ENCODE measurements at places on chromosomes 4 and X. TPM values are rescaled to one million over a fixed set of nuclear protein-coding genes. Genes with fewer than 3 reads are reported as not detected.

DNA sequence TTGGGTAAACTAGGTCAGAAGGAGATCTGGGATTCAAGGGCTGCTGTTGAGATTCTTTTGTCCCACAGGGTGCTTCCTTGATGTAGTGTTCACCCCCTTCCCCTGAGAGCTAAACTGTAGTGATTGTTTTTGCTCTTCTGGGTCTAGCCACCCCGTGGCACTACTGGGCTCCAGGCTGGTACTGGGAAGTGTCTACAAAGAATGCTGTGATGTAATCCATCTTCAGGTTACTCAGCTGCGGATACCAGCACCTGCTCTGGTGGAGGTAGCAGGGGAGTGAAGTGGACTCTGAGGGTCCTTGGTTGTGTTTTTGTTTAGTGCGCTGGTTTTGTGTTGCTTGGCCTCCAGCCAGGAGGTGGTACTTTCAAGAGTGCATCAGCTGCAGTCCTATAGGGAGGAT is 365.5 kb downstream of the ZNF674 start:
- peaks cover 26% of the 10 kb centered on the region for H3K4me1 ChIP-seq
- H3K27ac ChIP-seq, result peak overlapping the region; percentile 67
- no peaks in the 10 kb centered on the region for H3K36me3 ChIP-seq
- no peak overlapping the region for H3K4me3 ChIP-seq

P2RY10 gene
- not detected for total RNA-seq

RNF150 gene
- 56.5 TPM for total RNA-seq

S100G gene
- total RNA-seq, result not detected

- no peaks in the 10 kb centered on the region for H3K36me3 ChIP-seq
- no peaks in the 10 kb centered on the region for H3K4me1 ChIP-seq
- H3K4me3 ChIP-seq, result no peak overlapping the region
- DNase-seq, result no peak
- no peak overlapping the region for H3K27ac ChIP-seq
These were observed 6.3 kb downstream of the DCHS2 start for GRCh38 chr4:154485127-154485773.

GRCh38 chr4:47238667-47239066 is 207.3 kb downstream of the GABRB1 start:
- H3K4me3 ChIP-seq, result no peak overlapping the region
- H3K36me3 ChIP-seq, result peaks cover 4% of the 10 kb centered on the region
- H3K27me3 ChIP-seq, result peaks cover 21% of the 10 kb centered on the region
- peak overlapping the region; percentile 58 for H3K27ac ChIP-seq
- H3K4me1 ChIP-seq, result peaks cover 26% of the 10 kb centered on the region
- no peak for DNase-seq

DNA sequence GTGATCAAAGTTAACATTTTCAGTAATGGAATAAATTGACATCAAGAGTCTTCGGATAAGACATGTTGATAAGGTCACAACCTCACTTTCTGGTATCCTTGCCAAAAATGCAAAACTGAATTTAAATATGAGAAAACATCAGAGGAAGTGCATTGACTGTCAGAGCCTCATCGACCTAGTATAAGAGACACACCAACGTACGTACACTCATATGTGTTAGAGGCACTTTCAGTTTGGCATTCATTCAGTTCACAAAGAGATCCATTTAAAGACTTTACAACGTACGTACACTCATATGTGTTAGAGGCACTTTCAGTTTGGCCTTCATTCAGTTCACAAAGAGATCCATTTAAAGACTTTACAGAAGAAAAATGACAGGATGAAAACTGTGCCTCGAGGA is 280.3 kb downstream of the INPP4B start:
- no peak overlapping the region for H3K4me3 ChIP-seq
- H3K27ac ChIP-seq, result no peak overlapping the region
- H3K27me3 ChIP-seq, result no peaks in the 10 kb centered on the region
- DNase-seq, result no peak

- no peak for DNase-seq
- H3K36me3 ChIP-seq, result no peaks in the 10 kb centered on the region
These were observed 106.8 kb upstream of the NKX1-1 start for GRCh38 chr4:1512738-1513660.

DNA sequence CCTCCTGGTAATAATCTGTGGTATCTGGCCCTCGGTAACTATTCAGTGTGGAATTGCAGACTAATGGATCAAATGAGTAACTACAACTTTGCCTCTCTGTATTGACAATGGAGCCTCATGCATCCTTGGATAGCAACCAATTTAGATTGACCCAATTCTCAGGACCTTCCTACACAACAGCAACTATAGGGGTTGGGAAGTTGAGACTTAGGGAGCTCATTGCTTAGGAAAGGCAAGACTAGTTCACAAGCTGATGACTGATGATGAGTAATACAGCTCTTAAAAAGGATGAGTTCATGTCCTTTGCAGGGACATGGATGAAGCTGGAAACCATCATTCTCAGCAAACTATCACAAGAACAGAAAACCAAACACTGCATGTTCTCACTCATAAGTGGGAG is 47.5 kb upstream of the KLHL13 start:
- no peaks in the 10 kb centered on the region for H3K4me1 ChIP-seq
- DNase-seq, result no peak
- H3K27me3 ChIP-seq, result no peaks in the 10 kb centered on the region
- H3K27ac ChIP-seq, result no peak overlapping the region
- no peak overlapping the region for H3K4me3 ChIP-seq

BEX5 gene
- total RNA-seq, result not detected

DNA sequence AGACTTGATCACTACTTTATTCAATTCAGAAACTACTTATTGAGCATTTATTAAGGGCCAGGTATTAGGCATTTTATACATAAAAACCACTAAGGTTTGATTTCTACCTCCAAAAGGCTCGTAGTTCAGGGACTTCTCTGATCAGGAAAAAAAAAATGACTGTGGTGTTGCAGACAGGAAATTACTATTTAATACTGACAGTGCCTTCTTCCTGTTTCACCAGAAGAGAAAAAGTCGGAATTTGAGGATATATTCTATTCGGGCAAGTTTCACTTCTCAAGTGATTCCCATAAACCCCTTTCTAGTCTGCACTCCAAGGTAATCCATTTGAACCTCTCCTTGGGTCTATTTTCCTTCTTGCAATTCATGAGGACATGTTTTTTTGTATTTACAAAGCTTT is 15.3 kb upstream of the TASL start:
- no peaks in the 10 kb centered on the region for H3K4me1 ChIP-seq
- no peak overlapping the region for H3K4me3 ChIP-seq
- no peak for DNase-seq
- peaks cover 13% of the 10 kb centered on the region for H3K27me3 ChIP-seq

DNA sequence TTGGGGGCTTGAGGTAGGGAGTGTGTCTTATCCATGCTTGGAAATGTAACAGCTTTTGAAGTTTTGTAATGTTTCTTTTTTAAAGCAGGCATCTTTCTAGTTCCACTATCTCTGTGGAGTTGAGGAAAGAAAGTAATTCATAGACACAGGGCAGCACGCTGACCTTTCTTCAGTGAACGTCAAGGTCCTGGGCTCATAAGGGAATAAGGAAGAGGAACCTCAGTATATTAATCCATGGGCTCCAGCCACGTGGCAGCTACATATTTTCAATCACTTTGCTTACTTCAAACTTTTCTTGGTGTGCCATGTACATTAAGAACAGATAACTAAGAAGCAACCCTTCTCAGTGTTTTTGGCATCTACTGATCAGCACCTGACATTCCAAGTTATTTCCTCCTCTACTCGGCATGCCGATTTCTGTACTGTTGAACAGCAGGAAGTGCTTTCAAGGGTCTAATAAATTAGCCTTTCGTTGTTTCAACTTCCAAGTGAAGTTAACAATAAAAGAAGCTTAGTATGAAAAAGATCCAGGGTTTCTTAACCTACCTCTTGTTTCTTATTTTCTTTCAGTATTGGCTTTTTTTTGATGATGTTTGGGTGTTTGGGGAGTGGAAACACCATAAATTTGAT is 88.2 kb downstream of the SORBS2 start:
- H3K27ac ChIP-seq, result no peak overlapping the region
- no peak overlapping the region for H3K4me3 ChIP-seq
- H3K4me1 ChIP-seq, result peaks cover 14% of the 10 kb centered on the region
- no peaks in the 10 kb centered on the region for H3K27me3 ChIP-seq
- no peak for DNase-seq
- peaks cover 4% of the 10 kb centered on the region for H3K36me3 ChIP-seq

TLR8 gene
- not detected for total RNA-seq

NXF2B gene
- total RNA-seq, result not detected

CXorf49 gene
- total RNA-seq, result not detected

DNA sequence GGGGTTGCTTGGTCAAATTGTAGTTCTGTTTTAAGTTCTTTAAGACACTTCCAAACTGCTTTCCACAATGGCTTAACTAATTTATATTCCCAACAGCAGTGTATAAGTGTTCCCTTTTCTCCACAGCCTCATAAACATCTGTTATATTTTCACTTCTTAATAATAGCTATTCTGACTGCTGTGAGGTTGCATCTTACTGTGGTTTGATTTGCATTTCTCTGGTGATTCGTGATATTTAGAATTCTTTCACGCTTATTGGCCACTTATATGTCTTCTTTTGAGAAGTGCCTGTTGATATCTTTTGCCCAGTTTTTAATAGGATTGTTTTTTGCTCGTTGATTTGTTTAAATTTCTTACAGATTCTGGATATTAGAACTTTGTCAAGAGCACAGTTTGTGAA is 278.6 kb upstream of the ITM2A start:
- no peak overlapping the region for H3K27ac ChIP-seq
- no peaks in the 10 kb centered on the region for H3K36me3 ChIP-seq
- no peaks in the 10 kb centered on the region for H3K4me1 ChIP-seq
- H3K4me3 ChIP-seq, result no peak overlapping the region
- H3K27me3 ChIP-seq, result no peaks in the 10 kb centered on the region

DNA sequence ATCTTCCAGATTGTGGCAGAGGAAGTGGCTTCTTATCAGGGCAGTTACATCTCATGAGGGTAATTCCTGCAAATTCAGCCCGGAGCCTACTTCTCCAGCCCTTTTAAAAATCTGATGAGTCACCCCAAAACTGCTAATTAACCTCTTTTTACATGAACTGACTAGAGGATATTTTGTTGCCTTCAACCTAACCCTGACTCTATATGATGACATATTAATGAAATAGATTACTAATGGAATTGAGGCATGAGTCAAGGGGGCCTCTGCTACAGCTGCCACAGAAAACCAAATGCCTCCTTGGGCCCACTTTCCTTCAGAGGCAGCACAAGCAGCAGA is 72.5 kb downstream of the QRFPR start:
- no peak overlapping the region for H3K4me3 ChIP-seq
- H3K27ac ChIP-seq, result no peak overlapping the region
- no peak for DNase-seq
- H3K36me3 ChIP-seq, result no peaks in the 10 kb centered on the region
- H3K4me1 ChIP-seq, result no peaks in the 10 kb centered on the region
- peaks cover 13% of the 10 kb centered on the region for H3K27me3 ChIP-seq

DNA sequence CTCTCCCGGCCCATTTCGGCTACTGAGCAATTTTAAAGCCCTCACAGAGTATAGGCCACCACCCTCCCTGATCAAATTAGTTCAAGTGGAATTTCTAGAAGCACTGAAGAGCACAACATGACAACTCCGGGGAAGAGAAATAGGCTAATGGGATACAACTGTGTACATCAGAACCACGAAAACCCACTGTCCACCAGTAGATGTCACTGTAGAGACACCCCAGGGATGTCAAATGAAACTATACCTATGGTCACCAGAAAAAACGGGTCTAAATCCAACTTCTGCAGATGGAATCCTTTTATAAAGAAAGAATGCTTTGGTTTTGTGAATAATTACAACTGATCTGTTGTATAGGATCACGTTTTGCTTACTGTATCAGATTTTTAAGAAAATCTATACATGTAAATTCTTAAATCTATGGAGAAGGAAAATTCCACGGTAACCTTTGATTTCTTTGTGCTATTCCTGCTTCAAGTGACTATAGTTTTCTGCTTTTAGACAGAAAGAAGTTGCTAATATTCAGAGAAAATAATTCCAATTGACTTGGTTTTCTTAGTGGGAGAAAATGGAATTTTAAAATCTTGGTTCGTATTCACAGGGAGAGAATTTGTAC is 29.5 kb upstream of the MAP3K15 start:
- no peaks in the 10 kb centered on the region for H3K27me3 ChIP-seq
- peak; percentile 75 for DNase-seq
- H3K4me1 ChIP-seq, result no peaks in the 10 kb centered on the region
- H3K36me3 ChIP-seq, result peaks cover 12% of the 10 kb centered on the region
- no peak overlapping the region for H3K4me3 ChIP-seq

DNA sequence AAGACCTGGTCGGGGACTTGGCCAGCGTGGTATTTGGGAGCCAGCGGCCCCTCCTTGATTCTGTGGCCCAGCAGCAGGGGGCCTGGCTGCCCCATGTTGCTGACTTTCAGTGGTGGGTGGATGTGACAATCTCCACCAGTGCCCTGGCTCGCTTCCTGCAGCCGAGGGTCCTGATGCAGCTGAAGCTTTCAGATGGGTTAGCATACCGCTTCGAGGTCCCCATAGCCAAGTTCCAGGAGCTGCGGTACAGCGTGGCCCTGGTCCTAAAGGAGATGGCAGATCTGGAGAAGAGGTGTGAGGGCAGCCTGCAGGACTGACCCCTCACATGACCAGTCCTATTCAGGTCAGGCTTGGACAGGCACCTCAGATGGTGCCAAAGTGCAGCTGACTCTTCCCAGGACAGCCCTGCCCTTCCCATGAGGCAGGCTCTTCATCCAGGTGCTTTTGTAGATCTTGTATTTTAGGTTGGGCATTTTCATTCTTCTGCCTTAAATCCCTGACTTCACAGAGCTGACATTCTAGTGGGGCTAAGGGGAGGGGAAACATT is 15.1 kb downstream of the LNX1 start:
- DNase-seq, result no peak
- H3K27ac ChIP-seq, result peak overlapping the region; percentile 61
- no peaks in the 10 kb centered on the region for H3K27me3 ChIP-seq
- H3K4me3 ChIP-seq, result no peak overlapping the region
- no peaks in the 10 kb centered on the region for H3K36me3 ChIP-seq

DNA sequence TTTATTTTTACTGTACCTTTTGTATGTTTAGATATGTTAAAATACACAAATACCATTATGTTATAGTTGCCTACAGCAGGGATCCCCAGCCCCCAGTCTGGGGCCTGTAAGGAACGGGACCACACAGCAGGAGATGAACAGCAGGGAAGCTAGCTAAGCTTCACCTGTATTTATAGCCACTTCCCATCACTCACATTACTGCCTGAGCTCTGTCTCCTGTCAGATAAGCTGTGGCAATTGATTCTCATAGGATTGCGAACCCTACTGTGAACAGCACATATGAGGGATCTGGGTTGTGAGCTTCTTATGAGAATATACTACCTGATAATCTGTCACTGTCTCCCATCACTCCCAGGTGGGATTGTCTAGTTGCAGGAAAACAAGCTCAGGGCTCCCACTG is 73.9 kb downstream of the BMPR1B start:
- H3K27ac ChIP-seq, result no peak overlapping the region
- no peak for DNase-seq
- H3K4me1 ChIP-seq, result peaks cover 20% of the 10 kb centered on the region

DNA sequence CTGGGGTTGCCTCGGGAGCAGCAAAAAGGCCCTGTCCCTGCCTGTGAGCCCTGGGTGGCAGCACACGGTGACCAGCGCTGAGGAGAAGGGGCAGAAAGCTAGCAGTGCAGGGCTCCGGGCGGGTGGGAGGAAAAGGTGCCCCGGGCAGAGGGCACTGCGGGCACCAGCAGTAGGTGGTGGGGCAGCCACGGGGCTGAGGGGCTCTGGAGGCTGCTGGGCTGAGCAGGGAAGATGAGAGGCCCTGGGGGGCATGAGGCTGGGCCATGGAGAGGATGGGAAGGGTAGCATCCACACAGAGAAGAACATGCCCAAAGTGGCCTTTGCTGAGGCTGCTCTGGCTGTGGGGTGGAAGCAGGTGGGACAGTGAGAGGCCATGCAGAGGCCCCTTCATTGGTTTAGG is 67.5 kb upstream of the NKX1-1 start:
- DNase-seq, result no peak
- no peaks in the 10 kb centered on the region for H3K36me3 ChIP-seq
- H3K4me1 ChIP-seq, result no peaks in the 10 kb centered on the region
- H3K27ac ChIP-seq, result no peak overlapping the region
- H3K4me3 ChIP-seq, result no peak overlapping the region

Data from osteocyte (in vitro differentiated cells).